ENCODE measurements at places on chromosomes 1 and 21.

DNA sequence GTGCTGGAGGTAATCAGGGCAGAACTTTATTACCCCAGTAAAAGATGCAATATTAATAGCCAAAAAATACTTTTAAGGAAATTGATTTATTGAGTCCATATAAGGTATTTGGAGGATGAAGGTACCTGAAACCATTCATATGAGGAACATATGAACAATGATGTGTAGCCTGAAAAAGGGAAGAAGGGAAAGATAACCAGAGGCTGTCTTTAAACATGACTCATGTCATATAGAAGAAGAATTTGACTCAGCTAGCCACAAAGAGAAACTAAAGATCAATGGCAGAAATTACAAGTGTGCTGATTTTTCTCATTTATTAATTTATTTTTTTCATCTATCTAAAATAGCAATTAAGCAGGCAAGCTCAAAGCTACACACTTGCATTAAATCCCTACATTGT lies 136.2 kb upstream of the DUSP10 start:
- DNase-seq: no peak

DNA sequence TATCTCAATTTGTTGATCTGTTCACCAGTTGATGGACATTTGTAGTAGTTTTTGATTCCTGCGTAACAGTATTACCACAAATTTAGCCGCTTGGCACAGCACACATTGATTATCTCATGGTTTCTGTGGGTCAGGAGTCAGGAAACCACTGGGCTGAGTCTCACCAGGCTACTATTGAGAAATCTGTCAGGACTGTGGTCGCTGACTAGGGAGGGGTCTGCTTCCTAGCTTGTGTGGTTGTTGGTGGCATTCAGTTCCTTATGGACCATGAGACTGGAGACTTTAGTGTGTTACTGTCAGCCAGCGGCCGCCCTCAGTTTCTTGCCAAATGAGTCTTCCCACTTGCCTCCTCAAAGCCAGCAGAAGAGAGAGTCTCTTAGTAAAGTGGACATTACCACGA lies 9.8 kb downstream of the PEX14 start:
- DNase-seq: no peak

DNA sequence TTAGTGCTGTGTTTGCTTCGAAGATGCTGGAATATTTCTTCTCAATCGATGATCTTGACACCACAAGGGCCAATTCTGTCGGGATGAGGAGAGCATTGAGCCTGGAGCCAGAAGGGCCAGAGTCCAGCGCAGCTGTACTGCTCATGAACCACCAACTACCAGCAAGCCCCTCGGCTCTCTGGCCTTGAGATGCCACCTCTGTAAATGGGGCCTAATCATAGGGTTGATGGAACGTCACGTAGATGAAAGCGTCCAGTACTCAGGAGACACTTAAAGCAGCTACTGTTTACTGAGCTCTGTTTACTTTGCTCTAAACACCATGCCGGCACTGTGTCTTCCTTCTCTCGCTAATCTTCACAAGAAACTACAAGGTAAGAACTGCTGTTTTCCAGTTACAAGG lies 26.3 kb downstream of the CCDC185 start:
- DNase-seq: no peak

DNA sequence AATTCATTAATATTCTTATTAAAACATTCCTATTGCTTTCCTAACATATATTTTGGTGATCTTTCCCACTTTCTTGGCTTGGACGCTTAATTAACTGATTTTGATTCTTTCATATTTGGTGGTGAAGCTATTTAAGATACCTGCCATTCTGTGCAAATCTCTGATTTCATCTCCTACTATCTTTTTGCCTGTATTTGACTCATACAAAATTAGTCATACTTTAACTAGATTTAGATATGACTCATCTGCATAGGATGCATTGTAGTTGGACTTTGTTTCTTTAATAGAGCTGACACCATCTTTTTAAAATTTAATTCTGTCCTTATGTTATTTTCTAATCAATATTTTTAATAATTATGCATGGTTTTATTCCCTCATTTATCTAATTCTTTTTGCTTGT lies 93.8 kb upstream of the PLPPR4 start:
- no peak for DNase-seq

GRCh38 chr1:31239653-31240241 lies at the start of gene NKAIN1:
NKAIN1 (minus strand) TSS chr1:31239887; CDS start chr1:31239547, 340 bp downstream.
- DNase-seq: no peak

DNA sequence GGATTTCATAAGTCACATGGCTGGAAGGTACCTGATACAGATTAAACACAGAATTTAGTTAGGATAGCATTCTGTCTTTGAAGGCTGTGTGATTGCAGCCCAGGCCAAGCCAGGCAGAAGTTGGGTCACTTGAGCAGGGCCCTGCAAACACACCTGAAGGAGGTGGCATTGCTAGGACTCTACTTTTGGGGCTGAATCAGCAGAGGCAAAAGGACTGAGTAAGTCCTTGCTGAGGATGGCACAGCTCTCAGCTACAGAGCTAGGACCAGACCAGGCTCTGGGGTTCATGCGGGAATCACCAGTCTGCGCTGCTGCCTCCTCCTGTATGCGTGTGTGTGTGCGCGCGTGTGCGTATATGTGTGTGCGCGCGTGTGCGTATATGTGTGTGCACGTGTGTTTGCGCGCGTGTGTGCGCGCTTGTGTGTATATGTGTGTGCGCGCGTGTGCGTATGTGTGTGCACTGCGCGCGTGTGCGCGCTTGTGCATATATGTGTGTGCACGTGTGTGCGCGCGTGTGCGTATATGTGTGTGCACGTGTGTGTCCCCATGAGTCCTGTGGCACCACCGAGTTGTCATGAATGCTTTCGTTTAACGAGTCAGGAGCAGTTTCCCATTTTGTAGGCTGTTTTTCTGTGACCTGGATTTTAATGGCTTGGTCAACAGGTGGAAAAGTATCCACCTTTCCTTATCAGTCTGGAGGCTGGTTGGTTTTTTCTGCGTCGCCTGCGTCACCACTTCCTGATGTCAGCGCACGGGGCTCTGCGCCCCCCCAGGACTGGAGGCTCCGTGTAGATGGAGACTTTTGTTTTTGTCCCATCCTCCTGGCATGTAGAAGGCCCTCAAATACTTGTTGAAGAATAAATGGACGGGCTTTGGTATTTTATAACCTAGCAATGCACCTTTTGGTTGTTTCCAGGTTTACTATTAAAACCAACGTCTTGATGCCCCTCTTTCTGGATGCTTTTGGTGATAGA lies 34.7 kb downstream of the ADARB1 start:
- no peak for DNase-seq

DNA sequence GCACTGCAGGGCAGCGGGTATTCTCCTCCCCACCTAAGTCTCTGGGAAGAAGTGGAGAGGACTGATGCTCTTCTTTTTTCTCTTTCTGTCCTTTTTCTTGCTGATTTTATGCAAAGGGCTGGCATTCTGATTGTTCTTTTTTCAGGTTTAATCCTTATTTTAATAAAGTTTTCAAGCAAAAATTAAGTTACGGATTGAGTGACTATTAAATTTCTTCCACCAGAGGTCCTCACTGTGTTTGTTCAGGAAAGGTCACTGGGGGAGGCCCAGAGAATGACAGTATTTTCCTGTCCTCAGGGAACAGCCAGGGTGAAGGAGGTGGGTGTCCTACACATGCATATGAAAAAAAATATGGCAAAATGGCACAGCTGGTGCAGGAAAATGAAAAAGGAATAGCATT lies 4.4 kb upstream of the ELF3 start:
- no peak for DNase-seq

DNA sequence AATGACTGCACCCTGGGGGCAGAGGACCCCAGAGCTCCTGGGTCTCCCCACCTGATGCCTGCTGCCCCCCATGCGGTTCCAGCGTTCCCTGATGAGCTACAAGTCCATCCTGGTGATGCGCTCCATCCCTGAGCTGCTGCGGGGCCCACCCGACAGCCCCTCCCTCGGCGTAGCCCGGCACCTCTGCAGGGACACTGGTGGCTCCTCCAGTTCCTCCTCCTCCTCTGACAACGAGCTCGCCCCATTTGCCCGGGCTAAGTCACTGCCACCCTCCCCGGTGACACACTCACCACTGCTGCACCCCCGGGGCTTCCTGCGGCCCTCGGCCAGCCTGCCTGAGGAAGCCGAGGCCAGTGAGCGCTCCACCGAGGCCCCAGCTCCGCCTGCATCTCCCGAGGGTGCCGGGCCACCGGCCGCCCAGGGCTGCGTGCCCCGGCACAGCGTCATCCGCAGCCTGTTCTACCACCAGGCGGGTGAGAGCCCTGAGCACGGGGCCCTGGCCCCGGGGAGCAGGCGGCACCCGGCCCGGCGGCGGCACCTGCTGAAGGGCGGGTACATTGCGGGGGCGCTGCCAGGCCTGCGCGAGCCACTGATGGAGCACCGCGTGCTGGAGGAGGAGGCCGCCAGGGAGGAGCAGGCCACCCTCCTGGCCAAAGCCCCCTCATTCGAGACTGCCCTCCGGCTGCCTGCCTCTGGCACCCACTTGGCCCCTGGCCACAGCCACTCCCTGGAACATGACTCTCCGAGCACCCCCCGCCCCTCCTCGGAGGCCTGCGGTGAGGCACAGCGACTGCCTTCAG lies 35.5 kb downstream of the TRIM11 start:
- DNase-seq: no peak

GRCh38 chr1:218531936-218532335 lies 186.8 kb downstream of the TGFB2 start:
- DNase-seq: no peak

DNA sequence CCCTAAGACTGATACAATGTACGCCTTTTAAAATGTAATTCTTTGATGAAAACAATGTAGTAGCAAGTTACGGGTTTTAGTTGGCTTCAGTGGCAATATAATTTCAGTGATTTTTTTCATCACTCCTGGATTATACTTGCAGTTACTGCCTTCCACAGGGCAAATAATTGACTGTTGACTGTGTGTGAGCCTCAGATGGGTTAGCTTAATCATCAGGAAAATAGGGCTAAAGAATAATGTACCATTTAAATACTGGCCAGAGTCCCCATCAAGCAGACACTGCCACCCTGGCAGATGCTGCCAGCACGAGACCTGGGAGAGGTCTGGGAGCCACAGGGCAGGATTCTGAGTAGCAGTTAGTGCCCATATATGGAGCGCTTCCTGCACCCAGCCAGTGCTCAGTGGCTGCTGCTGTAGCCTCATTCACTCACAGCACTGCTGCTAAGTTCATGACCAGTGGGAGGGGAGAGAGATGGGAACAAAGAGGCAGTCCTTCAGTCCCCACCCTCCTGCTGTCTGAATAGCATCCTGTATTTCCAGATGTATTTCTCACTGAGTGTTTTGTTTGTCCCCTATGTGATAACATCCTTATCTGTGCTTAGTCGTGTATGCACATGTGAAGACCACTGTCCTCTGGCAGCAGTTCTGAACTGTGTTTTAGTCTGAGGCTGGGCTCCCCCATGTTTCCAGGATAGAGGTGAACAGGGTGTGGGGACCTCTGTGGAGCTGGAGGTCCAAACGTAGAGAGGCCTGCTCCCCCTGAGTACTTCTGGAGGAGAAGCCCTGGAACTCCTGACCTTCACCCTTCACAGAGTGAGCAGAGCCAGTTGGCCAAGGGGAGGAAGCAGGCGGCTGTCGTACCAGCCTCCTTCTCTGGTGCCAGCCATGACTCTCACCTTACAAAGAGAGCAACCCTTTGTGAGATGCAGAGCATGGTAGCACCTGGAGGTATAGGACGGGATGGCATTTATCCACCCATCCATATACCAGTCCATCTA lies 80.4 kb downstream of the ADARB1 start:
- peak; percentile 20 for DNase-seq

DNA sequence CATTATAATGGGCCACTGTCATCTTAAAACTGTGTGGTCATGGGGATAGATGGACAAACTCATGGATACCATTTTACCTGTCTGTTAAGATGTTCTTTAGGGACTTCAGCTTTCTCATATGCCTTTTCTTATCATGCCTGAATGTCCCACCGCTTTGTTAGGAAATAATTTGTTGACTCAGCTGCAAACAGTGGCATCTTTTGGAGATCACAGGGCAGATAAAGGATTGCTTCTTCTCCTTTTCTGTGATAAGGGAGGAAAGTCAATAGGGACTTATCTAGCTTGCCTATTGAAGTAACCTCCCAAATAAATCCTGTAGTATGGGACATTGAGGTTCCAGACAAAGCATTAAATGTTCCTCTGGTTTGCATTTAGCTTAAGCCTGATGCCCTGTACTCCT lies 79.8 kb upstream of the KIAA0040 start:
- no peak for DNase-seq

- DNase-seq: peak; percentile 58
Observed at GRCh38 chr1:155324717-155325602, 4.3 kb downstream of the RUSC1 start.

GRCh38 chr1:230415405-230416132 lies 10.6 kb downstream of the PGBD5 start:
- peak; percentile 5 for DNase-seq

GRCh38 chr1:162367073-162367472 lies 9.6 kb downstream of the SPATA46 start:
- DNase-seq: no peak

- DNase-seq: no peak
Observed at GRCh38 chr1:113459279-113459678, 69.0 kb downstream of the MAGI3 start.

DNA sequence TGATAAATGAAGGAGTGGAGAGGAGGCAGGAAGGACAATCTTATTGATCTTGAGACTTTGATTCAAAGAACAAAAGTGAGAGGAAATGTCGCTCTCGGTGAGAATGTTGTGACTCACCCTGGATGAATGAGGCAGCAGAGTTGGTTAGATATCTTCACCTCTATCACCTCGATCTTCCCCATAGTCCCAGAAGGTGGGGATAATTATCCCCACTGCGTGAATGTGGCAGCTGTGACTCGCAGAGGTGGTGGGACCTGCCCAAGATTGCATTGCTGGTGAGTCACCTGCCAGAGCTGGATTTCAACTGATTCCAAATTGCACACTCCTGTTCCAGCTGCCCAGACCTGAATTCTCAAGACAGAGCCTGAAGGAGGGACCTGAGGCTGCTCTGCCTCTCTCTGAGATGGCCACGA lies 105.0 kb downstream of the MATN1 start:
- DNase-seq: no peak

- DNase-seq: no peak
Observed at GRCh38 chr21:18991846-18992245, 588.3 kb upstream of the TMPRSS15 start.

DNA sequence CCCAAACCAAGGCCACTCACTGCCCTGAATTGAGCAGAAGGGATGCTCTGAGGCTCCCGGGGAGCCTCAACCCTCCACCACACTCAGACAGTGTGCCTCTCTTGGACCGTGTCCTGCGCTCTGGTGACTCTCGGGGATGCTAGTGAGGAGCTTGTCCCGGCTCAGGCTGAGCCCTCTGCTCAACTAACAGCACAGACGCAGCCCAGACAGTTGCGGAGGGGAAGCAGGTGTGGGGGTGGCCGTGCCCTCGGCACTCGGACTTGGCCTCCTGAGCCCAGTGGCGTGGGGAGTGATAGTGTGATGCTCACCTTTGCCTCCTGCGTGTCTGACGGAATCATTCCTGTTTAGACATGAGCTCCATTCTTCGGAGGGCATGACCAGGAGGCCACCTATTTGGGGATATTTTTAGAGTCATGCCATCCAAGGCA lies 15.4 kb upstream of the SLC19A1 start:
- DNase-seq: no peak

DNA sequence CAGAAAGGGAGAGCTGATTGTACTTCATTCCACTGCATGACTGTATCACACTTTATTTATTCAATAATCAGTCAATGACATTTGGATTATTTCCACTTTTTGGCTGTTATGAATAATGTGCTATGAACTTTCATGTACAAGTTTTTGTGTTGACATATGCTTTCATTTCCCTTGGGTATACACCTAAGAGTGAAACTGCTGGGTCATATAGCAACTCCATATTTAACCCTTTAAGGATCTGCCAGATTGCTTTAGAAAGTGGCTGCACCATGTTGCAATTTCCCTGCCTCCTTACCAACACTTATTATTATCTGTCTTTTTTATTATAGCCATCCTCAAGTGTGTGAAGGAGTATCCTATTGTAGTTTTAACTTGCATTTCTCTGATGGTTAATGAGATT lies 108.8 kb upstream of the KCNK1 start:
- no peak for DNase-seq

Measured in liver (tissue), 10 donors.